ENCODE measurements at places on chromosomes 7 and 10.

DNA sequence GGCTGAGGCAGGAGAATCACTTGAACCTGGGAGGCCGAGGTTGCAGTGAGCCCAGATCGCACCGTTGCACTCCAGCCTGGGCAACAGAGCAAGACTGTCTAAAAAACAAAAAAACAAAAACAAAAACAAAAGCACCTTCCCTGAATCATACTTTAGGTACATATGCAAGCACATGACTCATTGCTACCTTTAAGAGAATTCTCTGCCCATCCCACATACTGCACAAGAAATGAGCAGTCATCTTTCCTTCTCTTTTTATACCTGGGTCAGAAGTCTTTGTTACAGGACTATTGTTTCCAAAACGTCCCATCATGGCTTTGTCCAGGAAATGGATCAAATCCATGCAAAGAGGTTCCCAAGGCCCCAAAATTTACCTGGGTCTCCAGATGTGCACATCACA is 21.5 kb upstream of the AKR1B10 start:
- no peak overlapping the region for H3K27ac ChIP-seq
- no peaks in the 10 kb centered on the region for H3K4me1 ChIP-seq

GRCh38 chr10:71038921-71039320 is 150.6 kb upstream of the PCBD1 start:
- peaks cover 8% of the 10 kb centered on the region for H3K27me3 ChIP-seq
- no peak overlapping the region for H3K27ac ChIP-seq
- no peak overlapping the region for H3K4me3 ChIP-seq
- peaks cover 3% of the 10 kb centered on the region for H3K36me3 ChIP-seq
- H3K4me1 ChIP-seq: no peaks in the 10 kb centered on the region

GRCh38 chr10:70267161-70267933 is 16.5 kb downstream of the NPFFR1 start:
- DNase-seq: peak; percentile 30
- peaks cover 3% of the 10 kb centered on the region for H3K27me3 ChIP-seq
- H3K36me3 ChIP-seq: no peaks in the 10 kb centered on the region
- H3K4me3 ChIP-seq: no peak overlapping the region

DNA sequence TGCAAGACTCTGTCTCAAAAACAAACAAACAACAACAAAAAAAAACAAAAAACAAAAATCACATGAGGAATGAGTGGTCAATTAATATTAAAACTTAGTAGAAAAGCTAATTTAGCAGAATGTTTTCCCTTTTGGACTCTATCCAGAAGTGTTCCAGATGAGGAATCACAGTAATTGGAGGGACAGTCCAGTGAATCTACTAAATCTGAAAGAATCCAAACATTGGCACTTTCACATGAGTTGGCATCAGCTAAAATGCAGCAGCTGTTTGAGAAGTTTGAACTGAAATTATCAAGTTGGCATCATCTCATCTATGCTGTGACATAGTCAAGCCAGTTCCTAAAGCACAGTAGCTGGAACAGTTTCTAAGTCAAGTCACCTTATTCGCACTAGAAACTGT is 367.8 kb downstream of the PPP1R3A start:
- no peaks in the 10 kb centered on the region for H3K4me1 ChIP-seq
- H3K4me3 ChIP-seq: no peak overlapping the region
- H3K27ac ChIP-seq: no peak overlapping the region
- DNase-seq: no peak
- no peaks in the 10 kb centered on the region for H3K27me3 ChIP-seq

DNA sequence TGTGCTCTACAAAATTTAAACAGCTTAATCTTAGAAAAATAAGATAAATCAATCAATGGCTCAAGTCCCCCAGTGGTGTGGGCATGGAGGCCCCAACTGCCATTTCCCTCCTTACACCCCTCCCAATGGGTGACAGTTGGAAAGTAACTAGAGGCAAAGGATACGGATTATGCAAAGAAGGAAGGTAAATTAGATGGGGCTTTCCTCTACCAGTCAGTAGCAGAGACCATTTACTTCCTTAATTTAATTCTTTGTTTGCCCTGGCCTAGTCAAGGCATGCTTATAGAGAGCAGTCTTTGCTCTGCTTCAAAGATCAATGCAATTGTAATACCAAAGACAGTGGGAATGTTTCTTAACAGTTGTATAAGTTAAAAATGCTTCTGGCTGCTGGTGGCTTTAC is 63.3 kb upstream of the PAPSS2 start:
- H3K4me1 ChIP-seq: no peaks in the 10 kb centered on the region
- H3K36me3 ChIP-seq: no peaks in the 10 kb centered on the region
- no peak for DNase-seq
- no peak overlapping the region for H3K4me3 ChIP-seq
- H3K27me3 ChIP-seq: no peaks in the 10 kb centered on the region

DNA sequence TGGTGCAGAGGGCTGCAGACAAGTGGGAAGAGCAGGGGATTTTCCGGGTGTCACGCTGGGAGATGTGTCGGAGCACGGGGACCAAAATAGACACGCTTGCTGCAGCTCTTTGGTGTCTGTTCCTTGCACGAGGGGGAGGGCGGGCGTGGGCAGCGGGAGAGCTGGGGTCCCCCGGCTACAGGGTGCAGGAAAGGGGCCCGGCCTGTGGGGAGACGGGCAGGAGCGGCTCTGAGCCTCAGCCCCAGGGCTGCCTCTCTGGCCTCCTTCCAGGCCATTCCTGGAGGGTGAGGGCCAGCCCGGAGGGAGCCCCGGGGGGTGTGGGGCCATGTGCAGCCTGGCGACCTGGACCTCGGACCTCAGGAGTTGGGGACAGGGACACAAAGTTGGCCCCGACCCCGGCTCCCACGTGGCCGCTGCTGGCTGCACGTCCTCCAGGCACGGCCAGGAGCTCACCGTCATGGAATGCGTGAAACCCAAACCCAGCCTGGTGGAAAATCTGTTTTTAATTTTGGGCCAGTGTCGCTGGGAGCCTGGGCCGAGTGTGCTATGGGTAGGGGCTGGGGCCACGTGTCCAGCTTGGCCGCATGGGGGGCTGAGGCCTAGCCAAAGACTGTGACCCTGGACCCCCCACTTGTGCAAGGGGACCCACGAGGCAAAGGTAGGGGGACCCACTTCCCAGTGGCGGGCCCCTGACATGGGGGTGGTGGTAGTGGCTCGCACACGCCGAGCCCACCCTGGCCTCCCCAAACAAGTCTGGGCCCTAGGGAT is 6.6 kb downstream of the TTYH3 start:
- no peak overlapping the region for H3K4me3 ChIP-seq
- DNase-seq: no peak
- peaks cover 12% of the 10 kb centered on the region for H3K4me1 ChIP-seq
- no peak overlapping the region for H3K27ac ChIP-seq
- H3K36me3 ChIP-seq: peaks cover 8% of the 10 kb centered on the region
- peaks cover 7% of the 10 kb centered on the region for H3K27me3 ChIP-seq

DNA sequence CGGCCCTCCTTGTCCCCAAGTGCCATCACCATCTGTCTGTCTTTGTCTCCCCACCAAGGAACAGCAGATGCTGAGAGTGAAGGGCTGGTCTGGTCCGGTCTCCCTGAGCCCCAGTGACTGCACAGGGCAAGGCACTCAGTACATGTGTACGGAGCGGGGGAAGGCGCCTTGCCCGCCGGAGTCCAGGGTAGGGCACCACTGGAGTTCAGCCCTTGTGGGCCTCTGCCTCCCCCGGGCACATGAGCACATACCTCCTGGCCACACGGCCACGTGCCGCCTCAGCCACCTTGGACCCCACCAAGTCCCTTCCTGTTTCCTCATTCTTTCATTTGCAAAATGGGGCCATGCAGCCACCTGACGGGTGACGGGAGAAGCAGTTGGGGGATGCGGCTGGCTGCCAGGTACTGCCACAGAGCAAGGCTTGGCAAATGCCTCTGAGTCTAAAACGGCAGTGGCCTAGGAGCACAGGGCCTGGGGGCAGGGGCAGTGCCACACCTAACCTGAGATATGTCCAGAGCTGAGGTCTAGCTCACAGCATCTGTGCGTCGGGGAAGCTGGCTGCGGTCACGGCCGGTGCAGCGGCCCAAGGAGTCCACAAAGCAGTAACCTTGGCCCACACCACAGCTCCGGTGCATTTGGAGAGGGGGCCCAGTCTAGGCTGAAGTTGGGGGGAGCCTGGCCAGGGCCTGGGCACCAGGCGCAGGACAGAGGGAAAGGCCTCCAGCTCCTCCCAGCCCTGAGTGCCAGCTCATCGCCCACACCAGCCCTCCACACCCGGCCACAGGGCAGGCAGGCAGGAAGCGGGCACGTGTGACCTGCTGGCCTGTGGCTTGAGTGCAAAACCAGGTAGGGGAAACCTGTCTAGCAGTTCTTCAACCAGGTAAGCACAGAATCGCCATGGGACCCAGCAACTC is 5.2 kb downstream of the ADAP1 start:
- no peaks in the 10 kb centered on the region for H3K4me1 ChIP-seq
- DNase-seq: no peak
- H3K27ac ChIP-seq: no peak overlapping the region

DNA sequence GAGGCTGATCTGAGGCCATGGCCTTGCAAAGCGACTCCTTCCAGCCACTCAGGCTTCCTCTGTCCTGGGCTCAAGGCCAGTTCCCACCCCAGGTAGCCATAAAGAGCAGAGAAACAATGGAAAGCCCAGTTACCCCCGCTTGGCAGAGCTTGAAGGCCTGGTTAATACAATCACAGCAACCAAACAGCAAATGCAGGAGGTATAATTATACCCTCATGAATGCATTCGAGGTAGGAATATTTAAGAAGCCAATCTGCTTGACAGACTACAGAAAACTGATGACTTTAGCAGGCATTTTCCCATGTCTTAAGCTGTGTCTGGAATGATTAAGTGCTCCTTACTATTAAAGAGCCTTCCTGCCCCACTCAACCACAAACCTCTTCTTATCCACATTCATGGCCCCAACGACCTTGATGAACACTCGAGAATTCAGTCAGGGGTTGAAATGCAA is 114.1 kb upstream of the MACROH2A2 start:
- no peak overlapping the region for H3K4me3 ChIP-seq
- H3K27ac ChIP-seq: no peak overlapping the region
- no peaks in the 10 kb centered on the region for H3K4me1 ChIP-seq
- H3K36me3 ChIP-seq: peaks cover 10% of the 10 kb centered on the region
- H3K27me3 ChIP-seq: peaks cover 5% of the 10 kb centered on the region
- no peak for DNase-seq

GRCh38 chr10:78756604-78757343 is 312.0 kb upstream of the ZMIZ1 start:
- H3K27ac ChIP-seq: no peak overlapping the region
- peak; percentile 52 for DNase-seq
- peaks cover 13% of the 10 kb centered on the region for H3K27me3 ChIP-seq
- H3K36me3 ChIP-seq: no peaks in the 10 kb centered on the region
- H3K4me1 ChIP-seq: peaks cover 25% of the 10 kb centered on the region

- peak overlapping the region; percentile 22 for H3K27ac ChIP-seq
- peaks cover 1% of the 10 kb centered on the region for H3K27me3 ChIP-seq
- no peak overlapping the region for H3K4me3 ChIP-seq
These were observed 37.8 kb upstream of the RAPGEF5 start for GRCh38 chr7:22394739-22395138.

DNA sequence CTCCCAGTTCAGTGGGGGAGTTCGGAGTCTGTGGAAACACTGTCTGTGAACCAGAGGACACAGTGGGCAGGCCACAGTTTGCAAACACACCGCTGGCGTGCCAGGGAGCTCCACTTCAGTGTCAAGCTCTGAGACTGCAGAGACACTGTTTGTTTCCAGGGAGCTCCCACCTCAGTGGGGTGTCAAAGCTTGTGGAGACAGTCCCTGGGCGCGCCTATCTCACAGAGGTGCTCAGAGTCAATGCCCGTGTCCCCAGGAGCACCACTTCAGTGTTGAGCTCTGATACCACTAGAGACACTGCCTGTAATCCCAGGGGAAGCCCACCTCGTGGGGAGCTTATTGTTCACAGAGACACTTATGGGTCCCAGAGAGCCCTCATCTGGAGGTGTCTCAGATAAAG is 4.3 kb downstream of the MYO1G start:
- H3K4me3 ChIP-seq: no peak overlapping the region
- H3K27me3 ChIP-seq: peaks cover 4% of the 10 kb centered on the region
- H3K27ac ChIP-seq: no peak overlapping the region
- H3K4me1 ChIP-seq: peaks cover 6% of the 10 kb centered on the region

DNA sequence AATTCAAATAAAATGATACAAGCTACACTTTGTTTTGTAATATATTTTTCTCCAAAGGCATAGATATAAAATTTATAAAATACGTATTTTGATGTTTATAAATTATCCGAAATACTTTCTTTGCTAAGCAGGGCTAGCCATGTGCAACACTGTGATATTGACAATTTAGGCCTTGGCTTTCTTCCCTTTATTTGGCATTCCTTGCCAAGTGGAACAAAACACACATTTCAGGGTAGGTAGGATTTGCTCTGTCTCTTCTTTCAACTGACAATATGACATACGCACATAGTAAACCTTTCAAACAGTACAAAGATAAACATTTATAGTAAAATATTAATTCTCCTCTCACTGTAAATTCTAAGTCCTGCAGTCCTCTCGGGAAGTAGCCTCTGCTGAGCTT is 103.3 kb upstream of the POT1 start:
- H3K27me3 ChIP-seq: no peaks in the 10 kb centered on the region
- H3K27ac ChIP-seq: no peak overlapping the region
- DNase-seq: no peak
- H3K4me3 ChIP-seq: no peak overlapping the region

DNA sequence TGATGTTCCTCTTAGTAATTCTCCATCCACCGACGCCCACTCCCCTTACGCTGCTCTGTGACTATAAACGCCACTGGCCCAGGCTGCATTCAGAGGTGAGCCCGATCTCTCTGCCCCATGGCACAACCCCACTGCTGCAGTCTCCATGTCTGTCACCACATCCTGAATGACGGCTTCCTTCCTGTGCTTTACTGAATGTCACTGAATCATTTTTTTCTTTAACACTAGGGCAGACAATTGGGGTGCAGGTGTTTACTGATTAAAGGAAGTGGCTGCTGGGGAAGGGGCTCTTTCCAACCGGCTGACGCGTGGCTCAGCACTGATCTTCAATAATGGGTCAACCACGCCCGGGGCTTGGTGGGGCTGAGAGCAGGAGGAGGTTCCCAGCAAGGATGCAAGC is 208.3 kb downstream of the USP6NL start:
- H3K4me3 ChIP-seq: no peak overlapping the region
- H3K27me3 ChIP-seq: peaks cover 4% of the 10 kb centered on the region
- DNase-seq: no peak
- peaks cover 4% of the 10 kb centered on the region for H3K36me3 ChIP-seq
- no peak overlapping the region for H3K27ac ChIP-seq
- peaks cover 4% of the 10 kb centered on the region for H3K4me1 ChIP-seq

- H3K36me3 ChIP-seq: no peaks in the 10 kb centered on the region
- peaks cover 2% of the 10 kb centered on the region for H3K27me3 ChIP-seq
- no peak overlapping the region for H3K4me3 ChIP-seq
- H3K27ac ChIP-seq: no peak overlapping the region
- no peaks in the 10 kb centered on the region for H3K4me1 ChIP-seq
These were observed 17.9 kb upstream of the CYTH3 start for GRCh38 chr7:6290319-6290741.

- peaks cover 7% of the 10 kb centered on the region for H3K4me1 ChIP-seq
- no peak for DNase-seq
- no peaks in the 10 kb centered on the region for H3K36me3 ChIP-seq
- H3K27ac ChIP-seq: no peak overlapping the region
- H3K27me3 ChIP-seq: peaks cover 2% of the 10 kb centered on the region
These were observed 130.4 kb upstream of the KCNMA1 start for GRCh38 chr10:77768039-77768438.

- H3K27me3 ChIP-seq: peaks cover 1% of the 10 kb centered on the region
- no peak for DNase-seq
- H3K36me3 ChIP-seq: no peaks in the 10 kb centered on the region
- H3K4me1 ChIP-seq: peaks cover 10% of the 10 kb centered on the region
- no peak overlapping the region for H3K27ac ChIP-seq
These were observed 31.8 kb upstream of the PRKAR2B start for GRCh38 chr7:107012691-107013090.

Measured in endothelial cell (in vitro differentiated cells).